ENCODE measurements at places on chromosomes 16 and 17.

DNA sequence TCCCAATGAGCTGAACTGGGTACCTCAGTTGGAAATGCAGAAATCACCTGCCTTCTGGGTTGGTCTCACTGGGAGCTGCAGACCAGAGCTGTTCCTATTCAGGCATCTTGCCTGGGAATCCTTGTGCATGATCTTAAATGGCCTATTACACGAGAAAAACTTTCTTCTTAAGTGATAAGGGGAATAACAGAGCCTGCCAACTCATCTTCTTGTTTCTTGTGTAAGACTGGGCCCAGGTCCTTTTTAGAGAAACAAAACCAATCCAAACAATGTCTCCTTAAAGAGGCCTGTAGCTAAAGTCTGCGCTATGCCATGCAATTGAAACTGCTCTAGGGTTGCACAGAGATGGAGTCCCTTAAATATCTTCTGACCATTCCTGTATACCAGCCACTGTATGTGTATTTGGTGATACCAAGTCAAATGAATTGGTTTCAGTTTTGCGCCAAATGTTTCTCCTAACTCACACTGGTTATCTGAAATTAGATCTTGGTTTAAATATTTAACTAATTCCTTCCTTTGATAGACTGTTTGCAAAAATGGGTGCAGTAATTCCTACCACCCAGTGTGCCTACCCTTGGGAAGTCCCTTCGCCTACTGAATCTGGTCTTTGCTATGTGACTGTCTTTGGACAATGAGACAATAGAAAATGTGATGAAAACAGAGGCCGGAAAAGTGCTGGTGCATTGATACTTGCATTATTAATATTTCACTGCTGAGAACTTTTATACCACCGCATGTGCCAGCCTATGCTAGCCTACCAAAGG, 6.5 kb upstream of the CCL23 start:
- DNase-seq, result no peak

- DNase-seq, result no peak
Observed at GRCh38 chr16:50611332-50611934, 63.2 kb downstream of the NKD1 start.

- DNase-seq, result no peak
Observed at GRCh38 chr16:53714205-53715022, 10.5 kb downstream of the FTO start.

DNA sequence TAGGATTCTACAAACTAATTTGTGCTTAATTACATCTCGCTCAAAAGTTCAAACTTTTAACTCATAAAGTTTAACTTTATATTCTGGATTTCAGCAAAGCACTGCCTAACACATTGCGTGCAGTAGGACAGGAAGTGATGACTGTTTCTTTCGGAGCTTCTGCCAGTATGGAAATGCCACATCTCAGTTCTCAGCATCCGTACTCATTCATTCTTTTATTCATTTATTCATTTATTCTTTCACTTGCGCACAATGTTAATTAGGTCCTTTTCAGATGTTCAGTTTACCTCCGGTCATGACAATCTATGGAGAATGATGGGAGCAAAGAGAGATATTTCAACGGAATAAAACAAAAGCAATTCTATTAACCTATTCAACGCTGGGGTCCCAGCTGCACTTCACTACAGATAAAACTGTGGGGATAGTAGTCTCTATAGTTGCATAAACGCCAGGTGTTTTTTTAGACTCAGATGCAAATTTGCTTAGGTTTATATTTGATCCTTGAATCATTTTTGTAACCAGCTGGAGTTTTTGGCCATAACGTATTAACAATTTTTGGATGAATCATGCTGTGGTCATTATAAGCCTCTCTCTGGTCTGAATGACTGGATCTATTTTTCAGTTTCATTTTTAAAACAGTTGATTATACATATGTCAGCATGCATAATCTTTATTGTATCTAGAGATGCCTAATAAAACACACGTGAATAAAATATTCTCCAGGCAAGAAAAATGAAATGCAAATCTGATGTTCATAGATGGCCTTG, 143.9 kb downstream of the KCNJ2 start:
- no peak for DNase-seq

- DNase-seq, result no peak
Observed at GRCh38 chr16:75048054-75048453, 49.2 kb downstream of the ZNRF1 start.

DNA sequence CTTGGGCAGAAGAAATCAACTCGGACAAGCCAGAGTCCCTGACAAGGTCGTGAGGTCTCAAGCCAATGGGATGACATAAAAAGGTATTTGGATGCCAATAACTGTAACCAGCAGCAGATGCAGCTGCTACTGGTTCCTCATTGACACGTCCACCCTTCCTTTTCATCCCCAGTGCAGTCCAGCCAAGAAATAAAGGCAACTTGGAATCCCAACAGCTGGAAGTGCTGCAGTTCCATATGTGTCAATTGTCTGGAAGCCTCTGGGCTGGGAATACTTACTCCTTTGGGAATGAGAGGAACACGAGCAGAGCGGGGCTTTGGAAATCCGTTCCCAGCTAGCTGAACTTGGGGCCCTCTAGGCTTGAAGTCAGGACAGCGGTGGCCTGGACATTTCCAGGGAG, 360.4 kb upstream of the ZFHX3 start:
- DNase-seq, result no peak

- DNase-seq, result no peak
Observed at GRCh38 chr17:49003557-49004511, 6.6 kb downstream of the IGF2BP1 start.

DNA sequence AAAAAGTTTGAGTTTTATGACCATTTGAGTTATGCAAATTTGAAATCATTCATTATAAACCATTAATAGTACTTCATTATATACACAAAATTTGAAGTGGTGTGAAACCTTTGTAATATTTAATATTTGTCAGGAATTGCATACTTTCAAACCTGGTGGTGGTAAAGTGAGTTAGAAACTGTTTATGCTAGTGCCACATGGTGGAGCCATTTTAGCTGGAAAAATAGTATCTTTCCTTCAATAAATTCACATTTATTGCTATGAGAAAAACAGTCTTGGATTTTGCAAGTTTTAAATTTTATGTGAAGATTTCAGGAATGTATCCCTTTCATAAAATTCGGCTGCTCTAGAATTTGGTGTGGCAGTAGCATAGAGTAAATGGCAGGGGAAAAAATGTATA, 7.3 kb upstream of the BLMH start:
- DNase-seq, result no peak

DNA sequence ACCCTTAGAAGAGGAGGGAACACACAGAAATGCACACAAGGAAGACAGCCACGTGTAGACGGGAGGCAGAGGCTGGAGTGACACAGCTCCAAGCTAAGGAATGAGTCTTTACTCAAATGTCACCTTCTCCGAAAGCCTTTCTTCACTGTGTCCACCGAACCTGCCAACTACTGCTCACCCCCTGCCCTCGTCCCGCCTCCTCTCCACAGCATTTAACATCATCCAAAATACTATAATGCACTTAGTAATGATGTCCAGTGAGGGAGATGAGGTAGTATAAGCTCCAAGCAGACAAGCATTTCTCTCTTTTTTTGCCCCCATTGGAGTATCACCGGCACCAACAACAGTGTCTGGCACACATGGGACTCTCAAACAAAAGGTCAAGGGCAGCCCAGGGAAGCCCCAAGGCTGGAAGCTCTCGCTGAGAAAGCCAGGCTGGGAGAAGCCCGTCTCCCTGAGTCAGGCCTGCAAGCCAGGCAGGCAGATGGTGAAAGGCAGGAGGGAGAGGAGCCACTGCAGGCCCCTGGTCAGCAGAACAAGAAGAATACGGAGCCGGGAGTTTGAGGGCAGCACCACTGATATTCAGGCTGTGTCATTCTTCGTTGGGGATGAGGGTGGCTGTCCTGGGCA, 25.9 kb downstream of the ZFHX3 start:
- DNase-seq, result no peak

GRCh38 chr17:51921500-51921899, 237.0 kb downstream of the CA10 start:
- DNase-seq, result no peak

DNA sequence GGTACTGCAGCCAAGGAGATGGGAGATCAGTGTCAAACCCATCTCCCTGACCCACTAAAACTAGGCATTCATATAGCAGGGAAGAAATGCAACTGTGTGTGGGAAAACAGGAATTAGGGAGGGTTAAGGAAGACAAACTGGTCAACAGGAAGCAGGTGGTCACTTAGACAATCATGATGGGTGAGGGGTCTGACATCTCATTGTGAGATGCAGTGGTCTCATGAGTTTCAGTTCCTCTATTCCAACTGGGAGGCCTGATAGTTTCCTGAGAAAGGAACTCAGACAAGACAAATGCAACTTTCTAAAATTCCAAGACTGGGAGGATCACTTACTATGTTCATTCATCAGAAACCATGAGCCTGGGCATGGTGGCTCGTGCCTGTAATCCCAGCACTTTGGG, 361.4 kb upstream of the C16orf82 start:
- no peak for DNase-seq

DNA sequence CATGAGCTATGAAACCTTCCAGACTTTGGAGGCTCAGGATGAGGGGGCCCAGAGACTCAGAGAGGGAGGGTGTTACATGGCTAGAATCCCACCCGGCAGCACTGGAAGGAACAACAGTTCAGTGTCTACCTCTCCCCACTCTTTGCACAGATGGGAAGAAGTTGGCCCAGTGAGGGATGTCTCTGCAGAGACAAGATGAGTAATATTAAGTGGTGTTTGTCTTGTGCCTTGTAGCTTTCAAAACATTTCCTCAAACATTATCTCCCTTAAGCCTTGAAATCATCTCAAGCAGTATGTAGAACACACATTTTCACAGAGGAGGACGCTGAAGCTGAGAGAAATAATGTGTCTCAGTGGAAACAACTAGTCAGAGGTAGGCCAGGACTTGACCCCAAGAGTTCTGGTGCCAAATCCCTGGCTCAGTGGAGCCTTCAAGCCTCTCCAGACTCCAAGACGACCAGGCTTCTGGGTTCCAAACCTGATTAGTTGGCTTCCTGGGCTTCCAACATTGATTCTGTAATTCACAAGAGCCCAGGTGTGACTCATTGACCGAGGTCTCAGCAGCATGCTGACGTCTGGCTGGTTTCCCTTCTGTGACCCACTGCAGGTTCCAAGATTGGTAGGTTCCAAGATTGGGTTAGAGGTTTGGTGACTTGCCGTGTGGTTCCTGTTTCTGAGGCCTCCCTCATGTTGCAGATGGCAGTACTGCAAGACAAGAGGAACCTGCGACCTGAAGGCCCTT, 7.4 kb downstream of the RNF112 start:
- no peak for DNase-seq

DNA sequence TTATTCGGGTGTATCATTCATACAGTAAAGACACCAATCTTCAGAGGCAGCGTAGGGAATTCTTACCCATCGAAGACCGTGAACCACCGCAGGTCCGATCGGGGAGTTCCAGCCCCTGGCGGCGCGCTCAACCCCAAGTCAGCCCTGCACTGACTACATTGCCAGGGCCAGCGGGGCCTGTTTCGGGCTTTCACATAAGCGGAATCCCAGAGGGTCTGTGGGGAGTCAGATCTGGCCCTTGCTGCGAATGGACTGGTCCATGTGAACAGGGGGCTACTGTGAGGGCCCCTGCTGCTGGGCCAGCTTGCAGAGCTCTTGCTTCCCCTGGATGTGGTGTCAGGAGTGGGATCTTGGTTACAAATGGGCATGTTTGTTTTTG, 7.6 kb downstream of the PDE6G start:
- DNase-seq, result no peak

GRCh38 chr16:69311533-69312387, 610 bp downstream of the VPS4A start:
- DNase-seq, result no peak

- no peak for DNase-seq
Observed at GRCh38 chr17:76014925-76015261, 12.2 kb downstream of the EVPL start.

GRCh38 chr16:77816293-77816692, 27.9 kb downstream of the VAT1L start:
- no peak for DNase-seq

DNA sequence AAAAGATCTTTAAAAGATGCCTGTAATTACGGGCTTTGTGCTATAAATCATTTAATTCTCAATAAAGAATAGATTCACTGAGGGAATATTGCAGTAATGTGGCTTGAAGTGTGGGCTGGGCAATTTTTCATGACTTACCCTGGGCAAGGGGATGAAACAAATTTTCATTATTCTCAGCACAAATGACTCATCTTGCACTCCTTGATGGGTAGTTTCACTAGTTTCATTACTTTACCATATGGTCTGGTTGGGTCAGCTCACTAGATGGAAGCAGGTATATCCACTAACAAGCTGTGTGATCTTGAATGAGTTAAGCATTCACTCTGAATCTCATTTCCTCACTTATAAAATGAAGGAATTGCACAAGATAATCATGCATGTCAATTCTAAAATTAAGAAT, 234.3 kb downstream of the ABCC12 start:
- no peak for DNase-seq

DNA sequence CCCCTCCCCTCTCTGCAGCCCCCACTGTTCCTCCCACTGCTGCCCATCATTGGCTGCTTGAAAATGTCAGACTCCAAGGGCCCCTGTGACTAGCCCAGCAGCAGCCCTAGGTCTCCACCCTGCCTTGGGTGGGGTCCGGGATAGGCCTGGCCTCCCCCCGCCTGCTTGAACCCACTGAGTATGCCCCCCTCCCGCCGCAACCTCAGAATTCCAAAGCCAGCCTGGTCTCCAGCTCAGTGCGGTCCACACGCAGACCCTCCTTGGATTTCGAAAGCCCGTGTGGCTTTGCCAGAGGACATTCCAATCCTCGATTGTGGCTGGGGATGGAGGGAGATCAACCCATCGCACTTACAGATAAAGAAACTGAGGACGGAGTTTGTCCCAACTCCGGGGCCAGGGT, 6.4 kb downstream of the DPEP1 start:
- DNase-seq, result no peak

GRCh38 chr17:49292901-49293300, 62.3 kb upstream of the PHOSPHO1 start:
- no peak for DNase-seq

DNA sequence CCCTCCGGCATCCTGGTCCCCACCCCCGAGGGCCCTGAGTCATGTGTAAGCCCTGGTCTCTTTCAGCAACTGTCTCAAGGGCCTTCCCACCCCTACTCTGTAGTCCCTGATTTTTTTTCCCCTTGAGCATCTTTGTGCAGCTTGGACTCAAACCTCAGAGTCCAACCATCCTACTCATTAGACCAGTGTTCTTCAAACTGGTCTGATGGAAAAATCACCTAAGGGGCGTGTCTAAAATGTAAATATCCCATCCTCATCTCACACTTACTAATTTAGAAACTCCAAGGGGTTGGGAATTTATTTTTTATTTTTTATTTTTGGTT, 624 bp downstream of the G6PC3 start:
- peak; percentile 50 for DNase-seq

- no peak for DNase-seq
Observed at GRCh38 chr17:34485999-34486398, 93.4 kb upstream of the TMEM132E start.

All from stimulated activated CD8-positive, alpha-beta memory T cell treated with anti-CD3 and anti-CD28 coated beads, Interleukin-7, amount 100 ng/mL, for 4 hours (primary cell).